Activated CD4-positive, alpha-beta T cell treated with anti-CD3 and anti-CD28 coated beads, Interleukin-2, amount 50 U/mL, for 16 hours (primary cell): ENCODE measurements at places on chromosomes 4 and X.
A peak's percentile ranks its signal among the peaks of the same experiment; 100 is the strongest.

GRCh38 chr4:7298619-7299009 is 106.3 kb downstream of the SORCS2 start:
- no peak for DNase-seq

- DNase-seq = no peak
Observed at GRCh38 chr4:147307896-147308674, 172.8 kb upstream of the EDNRA start.

DNA sequence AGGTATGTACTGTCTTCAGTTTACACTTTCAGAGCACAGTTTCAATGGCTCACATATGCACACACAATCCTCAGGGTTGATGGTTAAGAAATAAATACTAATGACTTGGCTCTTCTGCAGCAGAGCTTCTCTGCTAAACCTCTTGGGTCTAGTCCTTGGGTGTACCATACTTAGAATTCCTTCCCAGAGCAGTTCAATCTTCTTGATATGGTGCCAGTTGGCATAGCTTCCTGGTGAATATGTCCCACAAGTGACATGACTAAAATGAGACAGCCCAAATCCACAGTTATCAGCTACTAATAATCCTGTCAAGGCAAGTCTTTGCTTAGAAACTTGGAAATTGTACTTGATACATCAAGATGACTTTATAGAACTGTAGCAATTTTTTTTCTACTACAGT is 654.4 kb downstream of the IQCM start:
- no peak for DNase-seq

- DNase-seq = peak; percentile 63
Observed at GRCh38 chr4:98518559-98519267, 139.7 kb downstream of the TSPAN5 start.

GRCh38 chr4:169741569-169741968 is 16.2 kb downstream of the HPF1 start:
- DNase-seq = no peak

DNA sequence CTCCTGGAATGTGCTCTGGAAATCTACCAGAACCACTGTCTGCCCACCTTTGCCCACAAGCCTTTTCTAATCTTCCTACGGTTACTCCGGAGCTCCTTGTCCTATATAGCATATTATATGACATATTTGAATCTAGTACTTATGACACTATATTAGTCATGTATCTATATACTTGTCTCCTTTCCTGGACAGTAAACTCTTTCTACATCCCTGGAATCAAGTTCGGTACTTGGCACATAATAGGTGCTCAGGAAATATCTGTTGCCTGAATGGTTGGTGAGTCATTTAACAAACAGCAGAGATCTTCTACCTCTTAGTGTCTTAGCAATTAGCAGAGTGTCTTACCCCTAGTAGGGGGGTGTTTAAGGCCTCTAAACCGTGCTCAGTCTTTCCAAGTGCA is 123.6 kb downstream of the RELL1 start:
- no peak for DNase-seq

- no peak for DNase-seq
Observed at GRCh38 chr4:139243448-139244365, 36.3 kb downstream of the MGARP start.

GRCh38 chr4:2248044-2248780 is 6.3 kb upstream of the HAUS3 start:
- DNase-seq = no peak

- no peak for DNase-seq
Observed at GRCh38 chr4:168852933-168853713, 156.9 kb downstream of the CBR4 start.

DNA sequence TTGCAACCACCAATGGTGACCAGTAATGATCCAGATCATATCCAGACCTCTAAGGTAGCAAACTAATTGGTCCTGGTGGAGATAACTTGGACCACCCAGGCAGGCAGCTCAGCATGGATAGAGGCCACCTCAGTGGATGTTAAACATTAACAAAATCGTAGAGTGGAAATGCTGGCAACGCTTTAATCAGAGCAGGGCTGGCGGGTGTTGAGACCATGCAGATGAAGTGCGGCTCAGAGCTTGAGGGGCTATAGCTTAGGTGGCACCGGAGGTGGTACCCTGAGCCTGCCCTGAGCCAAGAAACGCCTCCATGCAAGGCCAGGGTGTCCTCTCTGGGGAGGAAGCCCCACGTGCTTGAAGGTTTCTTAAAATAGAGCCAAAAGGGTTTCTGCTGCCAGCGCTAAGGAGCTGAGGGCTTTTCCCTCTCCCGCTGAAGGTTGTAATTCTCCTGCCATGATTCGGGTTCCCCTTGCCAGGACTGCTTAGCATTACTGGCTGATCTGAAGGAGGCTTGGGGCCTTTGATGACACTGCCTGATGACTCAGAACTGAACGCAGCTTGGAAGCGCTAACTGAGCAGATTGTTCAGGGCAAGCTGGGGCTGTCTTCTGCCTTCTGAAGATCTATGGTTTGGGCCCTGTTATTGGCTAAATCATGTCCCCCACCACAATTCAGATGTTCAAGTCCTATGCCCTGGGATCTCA is 177.8 kb upstream of the ATP6AP2 start:
- peak; percentile 45 for DNase-seq

DNA sequence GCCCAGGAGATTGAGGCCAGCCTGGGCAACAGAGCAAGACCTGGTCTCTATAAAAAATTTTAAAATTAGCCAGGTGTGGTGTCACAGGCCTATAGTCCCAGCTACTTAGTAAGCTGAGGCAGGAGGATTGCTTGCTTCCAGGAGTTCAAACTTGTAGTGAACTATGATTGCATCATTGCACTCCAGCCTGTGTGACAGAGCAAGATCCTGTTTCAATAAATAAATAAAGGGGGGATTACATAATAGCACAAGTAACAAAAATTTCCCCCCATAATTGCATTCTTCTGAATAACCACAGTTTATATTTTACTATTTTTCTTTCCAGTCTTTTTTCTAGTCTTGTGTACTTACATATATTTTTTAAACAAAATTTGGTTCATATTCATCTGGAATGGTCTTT is 135.6 kb downstream of the CHIC2 start:
- no peak for DNase-seq

GRCh38 chr4:14850455-14851097 is 151.7 kb upstream of the CPEB2 start:
- peak; percentile 9 for DNase-seq

GRCh38 chr4:112058433-112058832 is 86.8 kb upstream of the FAM241A start:
- DNase-seq = no peak

DNA sequence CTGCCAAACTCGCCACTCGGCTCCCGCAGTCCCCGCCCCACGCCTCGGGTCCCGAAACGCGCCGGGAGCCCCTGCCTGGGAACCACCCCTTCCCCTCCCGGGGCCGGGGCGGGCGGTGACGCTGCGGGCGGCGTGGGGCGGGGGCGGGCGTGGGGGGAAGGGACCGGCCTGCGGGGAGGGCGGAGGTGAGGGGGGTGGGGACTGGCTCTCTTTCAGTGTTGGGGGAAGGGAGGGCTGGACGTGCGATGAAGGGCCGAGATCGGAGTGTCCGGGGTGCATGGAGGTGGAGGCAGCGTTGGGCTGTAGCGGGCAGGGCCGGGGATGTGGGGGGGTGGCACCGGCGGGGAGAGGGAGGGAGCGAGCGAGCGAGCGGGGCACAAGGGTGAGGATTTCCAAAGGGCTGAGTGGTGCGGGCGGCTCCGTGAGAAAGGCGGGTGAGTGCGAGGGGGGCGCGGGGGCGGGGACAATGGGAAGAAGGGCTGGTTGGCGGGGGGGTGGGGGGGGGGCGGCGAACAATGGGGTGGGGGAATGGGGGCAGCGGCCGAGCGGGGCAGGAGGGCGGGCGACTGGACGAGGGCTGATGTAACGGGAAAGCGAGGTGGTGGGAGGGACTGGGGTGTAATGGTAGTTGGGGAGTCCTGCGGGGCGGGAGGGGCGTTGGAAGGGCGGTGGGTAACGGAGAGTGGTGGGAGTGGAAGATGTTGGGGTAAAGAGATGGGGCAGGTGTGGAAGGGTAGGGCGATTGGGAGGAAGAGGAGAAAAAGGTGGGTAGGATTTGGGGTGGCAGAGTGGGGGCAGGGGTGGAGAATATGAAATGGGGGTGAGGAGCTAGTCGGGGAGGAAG is 578 bp downstream of the DCUN1D4 start:
- no peak for DNase-seq

- DNase-seq = no peak
Observed at GRCh38 chr4:150817804-150818528, 197.1 kb downstream of the LRBA start.

DNA sequence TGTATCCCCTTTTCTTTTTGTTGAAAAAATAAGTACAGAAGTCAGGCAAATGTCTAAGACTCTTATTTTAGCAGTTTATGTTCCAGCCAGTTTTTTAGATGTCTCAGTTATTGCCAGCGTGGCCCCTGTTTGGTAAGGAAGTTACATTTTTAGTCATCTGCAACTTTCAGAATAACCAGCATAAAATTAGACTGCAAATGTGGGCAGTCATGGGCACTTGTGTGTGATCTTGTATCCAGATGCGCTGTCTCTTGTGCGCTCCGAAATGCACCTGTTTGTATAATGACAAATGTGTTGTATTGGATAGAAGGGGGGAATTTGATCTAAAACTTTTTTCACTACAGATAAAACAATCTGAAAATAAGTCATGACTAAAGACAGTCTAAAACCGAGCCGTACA is 44.3 kb upstream of the CLCN4 start:
- peak; percentile 58 for DNase-seq

- no peak for DNase-seq
Observed at GRCh38 chr4:126328914-126329313, 1014.2 kb downstream of the FAT4 start.

DNA sequence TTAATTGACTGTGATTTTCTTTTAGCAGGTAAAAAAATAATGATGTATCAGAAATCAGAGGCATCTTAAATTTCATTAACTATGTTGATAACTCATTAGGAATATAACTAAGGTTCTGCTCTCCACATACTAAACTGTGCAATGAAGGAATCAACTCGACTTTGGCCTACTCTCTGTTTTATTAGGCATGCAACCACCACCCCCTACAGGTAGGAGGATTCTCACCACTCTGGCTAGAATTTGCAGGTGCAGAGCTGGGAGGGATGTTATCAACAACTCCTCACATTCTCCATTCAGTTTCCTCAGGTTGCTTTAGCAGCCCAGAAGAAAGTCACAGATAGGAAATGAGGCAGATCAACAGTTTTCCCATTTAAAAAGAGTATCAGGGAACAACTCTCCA is 160.1 kb downstream of the COX18 start:
- peak; percentile 4 for DNase-seq

- no peak for DNase-seq
Observed at GRCh38 chr4:36152735-36153134, 91.6 kb downstream of the ARAP2 start.

- peak; percentile 68 for DNase-seq
Observed at GRCh38 chr4:42671431-42672194, 14.7 kb upstream of the ATP8A1 start.

GRCh38 chr4:149175549-149175948 is 640.1 kb downstream of the IQCM start:
- no peak for DNase-seq

- DNase-seq = no peak
Observed at GRCh38 chrX:130296297-130296678, 27.6 kb upstream of the ZNF280C start.

GRCh38 chrX:67563469-67564448 is 19.9 kb downstream of the AR start:
- DNase-seq = no peak

DNA sequence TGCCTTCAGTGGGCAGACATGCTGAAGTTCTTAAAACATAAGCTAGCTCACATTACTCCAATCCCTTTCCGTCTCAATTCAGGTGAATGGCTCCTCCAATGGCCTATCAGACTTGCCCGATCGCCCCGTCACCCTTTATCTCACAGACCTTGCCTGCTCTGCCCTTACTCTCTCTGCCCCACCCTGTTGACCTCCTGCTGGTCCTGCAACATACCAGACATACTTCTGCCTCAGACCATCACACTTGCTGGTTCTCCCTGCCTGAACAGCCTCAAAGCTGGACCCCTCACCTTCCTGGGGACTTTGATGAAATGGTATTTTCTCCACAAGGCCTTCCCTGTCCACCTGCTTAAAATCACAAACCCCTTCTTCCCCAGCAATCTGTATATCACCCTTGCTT is 340.1 kb upstream of the NR3C2 start:
- no peak for DNase-seq

DNA sequence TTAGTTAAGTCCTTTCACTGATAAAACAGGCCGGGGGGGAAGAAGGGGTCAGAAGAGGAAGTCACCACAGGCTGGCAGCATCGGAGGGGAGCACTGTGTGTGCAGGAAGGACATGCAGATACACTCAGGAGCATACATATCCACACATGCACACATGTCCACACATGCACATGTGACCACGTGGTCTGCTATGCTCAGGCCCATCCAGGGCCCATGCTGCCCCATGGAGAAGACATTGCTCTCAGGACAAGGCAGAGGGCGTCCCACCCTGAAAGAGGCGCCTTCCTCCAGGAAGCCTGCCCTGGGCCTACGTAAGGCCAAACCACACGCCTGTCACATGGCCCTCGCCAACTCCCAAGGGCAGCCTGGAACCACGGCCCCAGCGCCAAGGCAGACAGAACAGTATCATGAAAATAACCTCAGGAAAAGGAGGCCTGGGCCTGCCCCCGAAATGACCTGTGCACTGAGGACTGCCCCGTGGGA is 15.8 kb downstream of the WDR1 start:
- DNase-seq = no peak

- DNase-seq = no peak
Observed at GRCh38 chr4:6408263-6408662, 64.2 kb downstream of the PPP2R2C start.

GRCh38 chr4:13920111-13920875 is 292.8 kb upstream of the BOD1L1 start:
- DNase-seq = no peak

DNA sequence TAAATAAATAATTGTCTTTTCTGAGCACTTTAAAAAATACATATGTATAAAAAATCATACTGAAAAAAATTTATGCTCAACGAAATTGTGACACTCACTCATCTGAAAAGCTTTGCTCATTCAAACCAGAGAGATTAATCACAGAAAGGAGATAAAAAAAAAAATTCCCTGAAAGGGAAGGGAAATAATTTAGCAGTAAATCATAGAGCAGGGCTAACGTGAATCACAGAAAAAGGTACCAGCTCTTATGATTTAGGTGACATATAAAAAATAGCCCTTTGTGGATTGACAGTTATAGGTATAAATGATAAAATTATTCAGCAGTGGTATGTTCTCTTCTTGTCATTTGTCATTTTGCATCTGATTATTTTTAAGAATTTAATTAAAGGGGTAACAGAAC is 552.7 kb upstream of the TENM3 start:
- no peak for DNase-seq

- no peak for DNase-seq
Observed at GRCh38 chr4:154137320-154137905, 348.5 kb upstream of the SFRP2 start.

- DNase-seq = peak; percentile 5
Observed at GRCh38 chrX:97215186-97215585, 331.5 kb downstream of the RPA4 start.
